ENCODE measurements at places on chromosomes 12 and 14. TPM values are rescaled to one million over a fixed set of nuclear protein-coding genes. Genes with fewer than 3 reads are reported as not detected.

Gene DHRS2
- not detected for total RNA-seq

Gene BDKRB2
- 3.8 TPM for total RNA-seq

Gene ART4
- 13.6 TPM for total RNA-seq

Gene PLEKHD1
- total RNA-seq: 0.40 TPM

Gene KRR1
- 45.1 TPM for total RNA-seq

Gene ITGA7
- total RNA-seq: 10.9 TPM

Gene ANO2
- 0.78 TPM for total RNA-seq

Gene REM2
- 1.2 TPM for total RNA-seq

Gene STAT6
- 144 TPM for total RNA-seq

Gene LMNTD1
- 0.27 TPM for total RNA-seq

Gene CCDC175
- not detected for total RNA-seq

Gene GLI1
- 1.6 TPM for total RNA-seq

Gene FOXN4
- total RNA-seq: not detected
